ENCODE measurements at places on chromosomes 5 and 9. TPM values are rescaled to one million over a fixed set of nuclear protein-coding genes. Genes with fewer than 3 reads are reported as not detected.

DNA sequence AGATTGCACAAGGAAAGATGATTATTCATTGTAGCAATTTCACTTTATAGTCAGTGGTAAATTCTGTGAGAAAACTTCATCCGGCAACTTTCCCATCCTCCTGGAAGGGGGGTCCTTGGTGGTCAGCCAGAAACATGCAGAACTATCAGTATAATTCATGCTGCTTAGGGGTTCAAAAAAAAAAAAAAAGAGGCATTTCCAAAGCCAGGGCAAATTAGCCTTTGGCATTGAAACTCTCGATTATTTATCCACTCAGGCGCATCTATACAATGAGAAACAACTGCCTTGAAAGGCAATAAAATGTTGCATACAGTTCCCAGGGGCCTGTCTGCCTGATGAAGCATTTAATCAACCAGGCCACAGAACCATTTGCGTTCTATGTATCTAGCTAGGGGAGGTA lies 263.3 kb downstream of the TMEM167A start:
- DNase-seq: no peak
- H3K27ac ChIP-seq: no peak overlapping the region
- H3K27me3 ChIP-seq: no peaks in the 10 kb centered on the region
- H3K4me3 ChIP-seq: no peak overlapping the region
- no peaks in the 10 kb centered on the region for H3K36me3 ChIP-seq

- no peak overlapping the region for H3K4me3 ChIP-seq
- H3K4me1 ChIP-seq: no peaks in the 10 kb centered on the region
- no peak for DNase-seq
- no peaks in the 10 kb centered on the region for H3K27me3 ChIP-seq
- H3K36me3 ChIP-seq: no peaks in the 10 kb centered on the region
- no peak overlapping the region for H3K27ac ChIP-seq
Observed at GRCh38 chr5:93273176-93273575, 307.8 kb downstream of the NR2F1-AS1 start.

DNA sequence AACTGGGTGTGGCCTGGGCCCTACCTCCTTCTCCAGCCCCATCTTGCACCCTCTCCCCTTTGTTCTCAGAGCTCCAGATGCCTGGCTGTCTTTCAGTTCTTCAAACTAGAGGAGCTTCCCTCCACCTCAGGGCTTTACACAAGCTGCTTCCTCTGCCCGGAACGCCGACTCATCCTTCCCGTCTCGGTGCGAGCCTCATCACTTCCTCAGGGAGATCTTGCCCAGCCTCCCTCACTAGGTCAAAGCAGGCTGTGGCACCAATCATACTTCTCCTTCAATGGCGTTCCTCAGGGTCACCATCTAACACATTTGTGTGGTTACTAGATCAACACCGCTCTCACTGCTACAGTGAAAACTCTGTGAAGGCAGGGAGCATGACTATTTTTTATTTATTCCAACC lies 56.2 kb upstream of the ZSWIM6 start:
- H3K36me3 ChIP-seq: no peaks in the 10 kb centered on the region
- H3K27me3 ChIP-seq: no peaks in the 10 kb centered on the region
- H3K4me3 ChIP-seq: no peak overlapping the region

- DNase-seq: no peak
- no peaks in the 10 kb centered on the region for H3K36me3 ChIP-seq
- H3K4me3 ChIP-seq: no peak overlapping the region
- no peaks in the 10 kb centered on the region for H3K27me3 ChIP-seq
- peaks cover 7% of the 10 kb centered on the region for H3K4me1 ChIP-seq
Observed at GRCh38 chr5:177382423-177383029, 1.7 kb upstream of the SLC34A1 start.

Gene ELOVL7
- 7.0 TPM for total RNA-seq

GRCh38 chr5:79074641-79075040 lies 5.1 kb downstream of the BHMT2 start:
- DNase-seq: no peak
- peak overlapping the region; percentile 75 for H3K27ac ChIP-seq
- no peak overlapping the region for H3K4me3 ChIP-seq
- H3K4me1 ChIP-seq: peaks cover 6% of the 10 kb centered on the region
- no peaks in the 10 kb centered on the region for H3K27me3 ChIP-seq

Gene ENTR1
- total RNA-seq: 44.8 TPM

Gene TAL2
- not detected for total RNA-seq

DNA sequence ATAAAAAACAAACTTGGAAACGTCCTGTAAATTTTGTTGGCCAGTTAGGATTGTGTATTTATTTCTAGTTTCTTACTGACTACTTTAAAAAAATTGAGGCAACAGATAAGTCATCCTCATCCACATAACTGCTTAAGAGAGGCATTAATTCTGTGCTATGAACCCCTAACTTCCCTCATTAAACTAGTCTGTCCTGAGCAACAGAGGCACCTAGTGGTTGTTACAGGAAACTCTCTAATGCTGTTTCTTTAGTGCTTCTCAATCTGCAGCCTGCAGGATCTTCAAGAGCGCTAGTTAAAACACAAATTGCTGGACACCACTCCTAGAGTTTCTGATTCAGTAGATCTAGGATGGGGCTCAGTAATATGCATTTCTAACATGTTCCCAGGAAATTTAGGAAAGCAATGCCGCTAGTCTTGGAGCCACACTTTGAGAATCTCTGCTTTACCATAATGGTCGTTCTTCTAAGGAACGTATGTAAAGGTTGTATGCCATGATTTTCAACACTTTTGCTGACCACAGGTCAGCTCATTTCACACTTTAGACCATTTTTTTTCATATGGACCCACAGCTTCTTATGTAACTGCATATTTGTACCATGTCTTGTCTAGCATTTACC lies 410.1 kb upstream of the SMARCA2 start:
- H3K27ac ChIP-seq: no peak overlapping the region
- H3K27me3 ChIP-seq: no peaks in the 10 kb centered on the region

- peaks cover under 1% of the 10 kb centered on the region for H3K36me3 ChIP-seq
- H3K4me3 ChIP-seq: no peak overlapping the region
- DNase-seq: no peak
- H3K4me1 ChIP-seq: peaks cover 52% of the 10 kb centered on the region
- no peaks in the 10 kb centered on the region for H3K27me3 ChIP-seq
Observed at GRCh38 chr5:157460921-157461792, 1.1 kb downstream of the NIPAL4 start.

DNA sequence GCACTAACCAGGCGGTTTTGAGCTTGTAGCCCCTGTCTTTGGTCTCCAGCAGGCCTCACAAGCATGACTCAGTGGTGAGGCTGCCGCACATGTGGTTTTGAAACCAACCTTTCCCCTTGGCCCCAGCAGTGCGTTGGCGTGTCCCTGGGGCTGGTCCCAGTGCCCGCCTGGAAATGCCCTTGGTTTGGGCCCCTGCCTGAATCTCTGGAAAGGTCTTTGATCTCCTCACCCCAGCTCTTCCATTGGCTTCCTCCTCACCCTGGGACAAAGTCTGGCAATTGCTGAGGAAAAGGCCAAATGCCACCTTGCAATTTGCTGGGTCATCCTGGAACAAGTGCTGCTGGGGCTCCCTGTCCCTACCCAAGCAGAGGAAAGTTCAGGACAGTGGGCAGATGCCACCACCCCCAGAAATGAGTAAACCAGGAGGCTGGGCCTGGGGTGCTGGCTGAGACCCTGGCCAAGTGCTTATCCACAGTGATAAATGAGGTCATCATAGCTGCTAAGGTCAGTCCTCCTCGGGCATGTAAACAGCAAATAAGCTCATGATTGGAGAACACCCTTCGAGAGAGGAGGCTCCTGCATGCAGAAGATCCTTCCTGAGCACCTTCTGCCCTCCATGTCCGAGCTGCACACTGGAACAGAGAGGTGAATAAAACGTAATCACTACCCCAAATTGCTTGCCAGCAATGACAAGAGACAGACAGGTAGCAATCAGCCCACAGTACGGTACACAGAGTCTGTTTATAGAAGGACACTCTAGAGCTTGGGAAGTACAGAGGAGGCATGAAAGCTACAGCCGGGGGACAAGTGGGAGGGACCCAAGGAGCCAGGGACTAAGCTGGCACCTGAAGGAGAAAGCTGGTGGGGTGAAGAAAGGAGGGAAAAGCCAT lies 98.9 kb upstream of the CPEB4 start:
- no peak overlapping the region for H3K27ac ChIP-seq
- H3K4me3 ChIP-seq: no peak overlapping the region
- no peaks in the 10 kb centered on the region for H3K4me1 ChIP-seq
- H3K27me3 ChIP-seq: no peaks in the 10 kb centered on the region

- H3K27me3 ChIP-seq: no peaks in the 10 kb centered on the region
- no peak overlapping the region for H3K4me3 ChIP-seq
- no peak overlapping the region for H3K27ac ChIP-seq
- no peak for DNase-seq
- H3K4me1 ChIP-seq: no peaks in the 10 kb centered on the region
Observed at GRCh38 chr9:121239071-121239470, 28.9 kb upstream of the GSN start.

DNA sequence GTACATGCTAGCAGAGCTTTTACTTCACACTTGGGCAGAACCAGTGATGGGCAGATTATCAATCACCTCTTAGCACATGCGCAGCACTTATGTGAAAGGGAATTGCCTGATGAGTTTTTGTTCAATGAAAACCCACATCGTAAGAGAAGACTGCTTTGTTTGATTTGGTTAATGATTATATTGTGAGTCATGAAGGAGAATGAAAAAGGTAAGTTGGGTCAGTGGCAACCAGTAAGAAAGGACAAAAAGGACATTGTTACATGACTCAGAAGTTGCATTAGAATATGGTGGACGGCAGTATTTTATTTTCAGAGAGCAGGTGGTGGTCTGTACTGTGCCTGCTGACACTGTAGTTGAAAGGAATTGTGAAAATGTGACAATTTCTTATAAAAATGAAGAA lies 127.4 kb downstream of the AOPEP start:
- no peak overlapping the region for H3K4me3 ChIP-seq
- no peaks in the 10 kb centered on the region for H3K27me3 ChIP-seq
- H3K4me1 ChIP-seq: no peaks in the 10 kb centered on the region
- no peak for DNase-seq
- no peak overlapping the region for H3K27ac ChIP-seq

GRCh38 chr9:87950765-87951488 lies 23.4 kb downstream of the CDK20 start:
- H3K4me1 ChIP-seq: no peaks in the 10 kb centered on the region
- H3K27ac ChIP-seq: no peak overlapping the region
- no peaks in the 10 kb centered on the region for H3K36me3 ChIP-seq
- H3K27me3 ChIP-seq: peaks cover 15% of the 10 kb centered on the region

Gene CAPSL
- total RNA-seq: not detected

DNA sequence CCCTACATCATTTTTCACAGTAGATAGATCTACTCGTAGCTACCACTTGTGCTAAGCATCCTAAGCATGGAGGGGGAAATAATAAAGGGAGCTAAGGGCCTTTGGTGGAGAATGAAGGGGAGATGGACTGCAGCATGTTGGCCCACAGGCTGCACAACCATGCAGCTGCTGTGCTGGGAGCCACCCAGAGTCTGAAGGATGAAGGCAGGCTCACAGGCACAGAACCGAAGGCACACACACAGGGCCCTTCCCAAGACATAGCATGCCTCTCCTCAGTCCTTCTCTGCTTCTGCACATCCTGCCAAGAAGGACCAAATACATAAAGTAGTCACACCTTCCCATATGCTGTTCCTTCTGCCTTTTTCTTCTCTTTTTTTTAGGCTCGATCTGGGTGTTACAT lies 6.6 kb downstream of the FAM193B start:
- H3K27ac ChIP-seq: peak overlapping the region; percentile 35
- H3K36me3 ChIP-seq: peaks cover 9% of the 10 kb centered on the region
- no peaks in the 10 kb centered on the region for H3K27me3 ChIP-seq
- peaks cover 73% of the 10 kb centered on the region for H3K4me1 ChIP-seq
- DNase-seq: no peak

DNA sequence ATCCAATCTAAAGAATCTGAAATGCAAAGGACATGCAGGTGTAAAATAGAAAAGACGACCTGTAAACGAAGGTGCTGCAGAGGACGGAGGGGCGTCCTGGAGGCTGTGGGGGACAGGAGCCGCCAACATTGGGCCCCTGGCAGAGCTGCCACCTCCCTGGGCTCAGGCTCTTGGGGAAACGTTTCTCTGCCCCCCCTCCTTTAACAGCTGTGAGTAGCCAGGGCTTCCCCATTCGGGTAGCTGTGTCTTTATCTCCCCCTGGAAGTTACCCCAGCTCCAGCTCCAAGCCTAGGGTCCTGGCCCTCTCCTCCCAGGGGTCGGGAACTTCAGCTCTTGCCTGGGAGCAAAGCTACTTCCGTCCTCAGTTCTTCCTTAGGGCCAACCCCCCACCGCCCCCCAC lies 51.5 kb downstream of the PSD2 start:
- H3K4me3 ChIP-seq: no peak overlapping the region
- no peak overlapping the region for H3K27ac ChIP-seq
- peaks cover 14% of the 10 kb centered on the region for H3K36me3 ChIP-seq

Gene MRNIP
- total RNA-seq: 21.6 TPM
